ENCODE measurements at places on chromosomes 16 and 17. TPM values are rescaled to one million over a fixed set of nuclear protein-coding genes. Genes with fewer than 3 reads are reported as not detected.

DNA sequence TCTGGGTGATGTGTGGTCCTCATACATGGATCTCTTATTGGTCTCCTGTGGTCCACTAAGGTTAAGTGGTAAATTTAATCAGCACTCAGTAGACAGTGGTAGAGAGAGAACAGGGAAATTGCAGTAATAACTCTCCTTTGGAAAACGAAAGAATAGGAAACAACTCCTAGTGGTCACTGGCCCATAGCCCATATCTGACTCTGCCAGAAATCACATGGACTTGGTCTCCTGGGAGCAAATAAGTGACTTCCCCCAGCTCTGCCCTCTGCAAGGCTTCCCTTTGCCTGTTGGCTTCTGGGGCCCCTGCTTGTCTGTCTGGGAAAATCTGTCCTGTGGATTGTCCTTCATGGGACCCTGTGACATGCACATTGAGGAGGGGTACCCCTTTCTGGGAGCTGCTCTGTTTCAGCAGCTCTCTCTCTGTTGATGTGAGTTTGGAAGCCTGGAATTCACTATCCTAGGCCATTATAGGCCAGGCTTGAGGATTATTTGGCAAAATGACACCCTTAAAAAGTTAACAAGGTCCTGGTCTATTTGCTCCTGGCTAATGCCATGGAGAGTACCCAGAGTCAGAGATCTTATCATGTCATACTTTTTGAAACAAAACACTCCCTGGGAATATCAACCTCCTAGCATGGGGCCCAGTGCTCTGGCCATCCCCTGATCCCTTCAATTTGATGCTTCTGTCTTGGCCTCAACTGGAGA lies 58.0 kb upstream of the HNF1B start:
- DNase-seq, result no peak

DNA sequence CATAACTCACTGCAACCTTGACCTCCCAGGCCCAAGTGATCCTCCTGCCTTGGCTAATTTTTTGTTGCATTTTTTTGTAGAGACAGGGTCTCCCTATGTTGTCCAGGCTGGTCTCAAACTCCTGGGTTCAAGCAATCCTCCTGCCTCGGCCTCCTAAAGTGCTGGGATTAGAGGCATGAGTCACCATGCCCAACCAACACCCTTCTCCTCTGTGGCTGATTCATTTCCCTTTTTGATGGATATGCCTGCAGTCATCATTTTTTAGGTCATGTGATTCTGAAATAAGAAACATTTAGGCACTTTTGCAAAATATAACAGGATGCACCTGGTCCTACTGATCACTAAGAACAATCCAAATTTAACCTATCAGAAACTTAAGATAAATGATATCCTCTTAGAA lies 44.0 kb upstream of the YPEL2 start:
- no peak for DNase-seq

GRCh38 chr17:14078027-14078426 lies 8.7 kb downstream of the COX10 start:
- DNase-seq, result no peak

DNA sequence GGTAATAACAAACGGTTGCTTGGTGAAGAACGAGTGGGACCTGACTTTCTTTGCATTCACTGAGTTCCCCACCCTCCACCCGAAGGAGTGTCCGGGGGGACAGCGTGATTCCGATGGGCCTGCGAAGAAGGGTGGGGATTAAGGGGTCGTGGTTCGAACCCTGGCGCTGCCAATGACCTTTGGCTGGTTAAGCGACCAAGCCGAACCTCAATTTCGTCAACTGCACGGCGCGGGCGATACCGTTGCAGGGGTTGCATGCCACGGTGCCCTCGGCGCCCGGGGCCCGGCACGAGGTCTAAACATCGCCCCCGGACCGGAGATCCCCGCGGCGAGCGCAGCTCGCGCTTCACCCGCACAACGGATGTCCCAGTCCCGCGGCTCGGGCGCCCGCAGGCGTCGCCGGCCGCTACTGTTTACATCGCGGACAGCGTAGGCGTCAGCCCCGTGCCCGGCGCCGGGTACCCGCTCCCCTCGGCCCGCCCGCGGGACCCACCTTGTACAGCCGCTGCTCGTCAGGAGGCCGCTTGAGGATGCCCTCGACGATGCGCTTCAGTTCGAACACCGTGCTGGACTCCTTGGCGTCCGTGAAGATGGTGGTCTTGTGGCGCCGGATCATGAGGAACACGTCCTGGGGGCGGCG lies 460 bp downstream of the ELOB start:
- DNase-seq, result no peak

GRCh38 chr17:55090079-55090492 lies 121.5 kb downstream of the STXBP4 start:
- DNase-seq, result no peak

Gene SLC16A6
- 7.3 TPM for total RNA-seq

DNA sequence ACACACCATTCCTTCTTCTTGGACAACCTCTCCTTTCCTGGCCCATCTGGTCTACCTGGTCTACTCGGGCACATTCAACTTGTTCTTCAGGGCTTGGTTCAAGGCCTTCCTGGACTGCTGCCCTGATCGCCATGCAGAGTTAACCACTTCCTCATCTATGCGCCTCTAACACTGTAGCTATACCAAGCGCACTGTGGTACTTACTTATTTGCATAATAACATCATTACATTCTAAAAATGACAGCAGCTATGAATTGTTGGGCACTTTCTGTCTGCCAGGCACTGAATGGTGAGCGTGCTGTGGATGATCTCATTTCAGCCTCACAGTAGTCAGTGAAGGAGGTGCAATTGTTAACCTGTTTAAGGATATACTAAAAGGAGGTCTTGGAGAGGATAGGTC lies 66.9 kb upstream of the SDK2 start:
- DNase-seq, result no peak

Gene TP53TG3
- not detected for total RNA-seq

Gene PHOSPHO1
- total RNA-seq, result not detected

Gene COPZ2
- 61.8 TPM for total RNA-seq

Gene ATP1B2
- not detected for total RNA-seq

Gene NACA2
- total RNA-seq, result not detected

Gene TTYH2
- 9.0 TPM for total RNA-seq

GRCh38 chr17:17816240-17816814 lies 20.5 kb downstream of the SREBF1 start:
- no peak for DNase-seq

Gene TBC1D16
- total RNA-seq, result 68.7 TPM

Gene NOS2
- 0.19 TPM for total RNA-seq

GRCh38 chr16:85491058-85491771 lies 121.9 kb upstream of the GSE1 start:
- no peak for DNase-seq

DNA sequence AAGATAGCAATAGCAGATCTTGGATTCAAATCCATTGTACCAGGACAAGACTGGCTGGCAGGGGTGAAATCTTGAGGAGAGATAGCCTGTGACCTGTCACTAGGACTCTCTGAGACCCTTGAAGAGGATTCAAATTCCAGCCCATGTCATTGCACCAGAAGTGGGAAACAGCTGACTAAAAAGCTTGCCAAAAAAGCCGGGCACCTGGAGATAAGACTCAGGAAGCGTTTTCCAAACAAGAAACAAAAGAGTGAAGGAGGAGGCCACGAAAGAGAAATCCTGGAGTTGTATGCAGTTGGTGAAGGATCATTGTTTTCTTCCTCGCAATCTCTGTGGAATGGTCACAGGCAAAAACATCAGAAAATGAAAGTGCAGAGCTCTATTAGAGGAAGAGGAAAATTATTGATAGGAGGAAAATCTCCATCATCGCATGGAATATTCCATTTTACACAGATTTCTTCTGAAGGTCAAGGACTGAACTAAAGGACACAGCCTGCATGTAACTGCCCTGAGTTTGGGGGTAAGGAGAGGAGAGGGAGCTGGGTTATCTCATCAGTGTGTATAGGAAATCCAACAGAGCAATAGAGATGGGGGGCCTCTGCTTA lies 9.0 kb upstream of the WSB1 start:
- no peak for DNase-seq

DNA sequence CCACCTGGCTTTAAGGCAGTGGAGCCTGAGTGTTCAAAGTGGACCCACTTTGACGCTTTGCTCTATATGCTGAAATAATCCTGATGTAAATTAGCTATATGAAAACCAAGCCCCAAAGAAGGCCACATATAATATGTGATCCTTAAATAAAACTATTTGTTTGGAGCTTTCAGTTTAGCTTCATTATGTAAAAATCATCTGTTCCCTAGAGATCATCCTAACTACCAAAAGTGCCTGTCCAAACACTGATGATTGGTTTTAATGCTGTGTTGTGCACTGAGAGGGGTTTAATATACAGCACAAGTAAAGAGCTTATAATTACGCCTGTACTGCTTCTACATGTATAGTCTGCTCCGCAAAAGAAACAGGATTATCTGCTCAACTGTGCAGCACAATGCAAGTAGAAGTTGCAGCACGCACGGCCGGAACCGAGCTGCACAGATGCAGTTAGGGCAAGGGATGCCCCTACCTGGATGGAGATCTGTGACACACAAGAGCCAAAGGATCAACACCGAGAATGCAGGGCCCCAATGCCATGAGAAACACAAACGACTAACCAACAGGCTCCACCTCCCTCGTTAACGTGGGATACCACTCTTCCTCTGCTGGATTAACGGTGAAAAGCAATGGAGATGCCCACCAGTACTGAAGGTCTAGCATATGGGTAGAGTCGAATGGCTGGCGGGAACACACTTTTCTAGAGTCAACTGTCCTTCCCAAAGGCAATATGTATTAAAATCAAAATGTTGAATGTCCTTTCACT lies 20.5 kb downstream of the USP7 start:
- no peak for DNase-seq

DNA sequence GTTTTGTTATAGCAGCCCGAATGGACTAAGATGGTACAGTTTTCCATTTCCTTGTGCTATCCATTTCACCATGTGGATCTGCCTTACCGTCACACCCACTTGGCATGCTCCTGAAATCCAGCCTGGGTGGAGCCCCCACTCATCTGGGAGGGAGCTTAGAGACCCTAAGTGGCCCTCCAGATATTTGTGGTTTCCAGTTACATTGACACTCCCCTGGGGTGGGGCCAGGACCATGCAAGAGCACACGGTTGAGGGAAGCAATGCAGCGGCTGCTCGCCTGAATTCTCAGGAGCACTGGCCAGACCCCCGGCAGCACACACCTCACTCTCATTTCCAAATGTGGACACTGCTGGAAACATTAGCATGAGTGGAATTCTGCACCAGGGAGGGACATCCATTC lies 231.1 kb downstream of the UTP18 start:
- DNase-seq, result no peak

GRCh38 chr17:48394821-48395220 lies 35.2 kb downstream of the SKAP1 start:
- no peak for DNase-seq

DNA sequence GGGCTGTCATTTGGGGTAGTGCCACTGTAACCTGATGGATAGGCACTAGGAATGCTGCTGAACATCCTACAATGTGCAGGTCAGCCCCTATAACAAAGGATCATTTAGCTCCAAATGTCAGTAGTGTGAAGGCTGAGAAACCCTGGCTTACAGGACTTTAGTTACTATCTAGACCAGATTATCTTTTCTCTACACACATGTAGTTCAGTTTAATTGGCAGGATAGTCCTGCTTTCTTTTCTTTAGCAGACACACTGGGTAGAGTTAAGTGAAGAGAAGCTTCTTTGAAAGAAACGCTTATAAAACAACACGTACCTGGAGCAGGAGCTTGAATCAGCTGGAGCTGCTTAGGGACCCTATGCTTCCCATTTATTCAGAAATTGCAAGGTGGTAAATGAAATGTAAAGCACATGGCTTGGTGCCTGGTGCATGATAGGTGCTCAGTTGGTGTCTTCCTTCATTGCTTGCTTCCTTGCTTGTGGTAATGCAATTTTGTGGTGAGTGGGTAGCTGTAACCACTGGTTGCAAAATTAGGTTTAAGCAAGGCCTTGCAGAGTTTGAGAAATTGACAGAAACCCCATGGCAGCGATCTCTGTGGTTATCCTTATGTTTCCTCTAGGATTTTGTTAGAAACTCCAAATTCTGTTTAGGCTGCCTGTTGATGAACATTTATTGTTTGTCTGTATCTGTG lies 9.4 kb downstream of the METTL9 start:
- no peak for DNase-seq

GRCh38 chr16:2967211-2967631 lies 1.9 kb upstream of the PAQR4 start:
- no peak for DNase-seq

Gene ACSM2A
- 0.63 TPM for total RNA-seq

DNA sequence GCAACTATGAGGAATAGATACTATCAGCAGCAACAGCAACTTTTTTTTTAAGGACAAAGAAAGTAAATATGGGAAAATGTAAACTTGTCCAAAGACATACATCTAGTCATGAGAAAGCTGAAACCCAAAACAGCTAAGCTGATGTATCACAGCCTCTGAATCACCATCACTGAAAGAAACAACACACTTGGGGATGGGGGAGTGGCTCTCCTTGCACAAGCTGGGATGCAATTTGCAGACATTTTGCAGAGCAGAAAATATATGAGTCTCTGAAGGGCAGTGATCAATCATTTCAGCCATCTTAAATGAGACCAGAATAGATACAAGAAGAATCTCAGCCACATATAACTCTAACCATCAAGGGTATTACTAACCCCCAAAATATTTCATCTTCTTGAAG lies 79.1 kb downstream of the GRIN2A start:
- no peak for DNase-seq

Gene GJC1
- total RNA-seq, result 32.3 TPM

Gene NRN1L
- not detected for total RNA-seq

Gene SLC35G6
- total RNA-seq, result not detected

DNA sequence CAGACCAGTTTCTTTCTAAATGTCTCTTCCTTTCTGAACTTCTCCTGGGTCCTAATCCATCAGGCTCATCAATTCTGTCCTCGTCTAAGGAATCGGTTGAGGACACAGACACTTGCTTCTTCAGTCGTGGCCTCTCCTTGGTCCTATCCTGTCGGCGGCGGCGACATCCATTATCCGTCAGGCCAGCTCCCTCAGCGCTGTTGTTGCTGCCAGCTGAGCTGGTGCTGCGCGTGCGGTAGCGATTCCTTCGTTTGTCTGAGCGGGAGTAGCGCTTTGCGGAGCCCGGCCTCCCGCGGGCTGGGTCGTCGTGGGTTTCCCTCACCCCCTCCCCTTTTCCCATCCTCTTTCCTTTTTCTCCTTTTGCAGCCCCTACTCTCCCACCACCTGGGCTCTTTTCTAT lies 3.8 kb downstream of the SMG6 start:
- DNase-seq, result no peak

GRCh38 chr16:24998201-24998600 lies 17.0 kb downstream of the ARHGAP17 start:
- no peak for DNase-seq

Gene PRR35
- total RNA-seq, result 0.19 TPM

- DNase-seq, result no peak
Measured at GRCh38 chr17:73803964-73804435, 159.8 kb upstream of the SDK2 start.

- no peak for DNase-seq
Measured at GRCh38 chr16:48347980-48348379, 37.2 kb downstream of the SIAH1 start.
